ENCODE measurements at places on chromosomes 5 and 9.

- no peak for DNase-seq
These were observed 662 bp upstream of the DOLPP1 start for GRCh38 chr9:129080298-129080600.

DNA sequence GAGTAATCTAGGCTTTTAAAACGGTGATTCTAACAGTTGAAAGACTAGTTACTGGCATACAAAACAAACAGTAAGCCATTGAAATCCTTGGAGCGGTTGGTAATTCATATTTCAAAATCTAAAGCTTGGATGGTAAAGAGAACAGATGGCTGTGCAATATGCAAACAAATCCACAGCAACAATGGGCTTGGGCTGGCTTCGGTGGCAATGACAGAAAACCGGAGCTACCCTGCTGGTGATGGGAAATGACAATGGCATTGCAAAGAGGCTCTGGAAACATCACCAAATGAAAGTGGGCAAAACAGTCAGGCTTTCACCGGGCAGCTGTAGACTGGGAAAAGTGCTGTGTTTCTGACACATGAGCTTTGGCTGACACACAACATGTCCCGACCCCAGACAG lies 42.2 kb downstream of the MED27 start:
- DNase-seq: no peak

DNA sequence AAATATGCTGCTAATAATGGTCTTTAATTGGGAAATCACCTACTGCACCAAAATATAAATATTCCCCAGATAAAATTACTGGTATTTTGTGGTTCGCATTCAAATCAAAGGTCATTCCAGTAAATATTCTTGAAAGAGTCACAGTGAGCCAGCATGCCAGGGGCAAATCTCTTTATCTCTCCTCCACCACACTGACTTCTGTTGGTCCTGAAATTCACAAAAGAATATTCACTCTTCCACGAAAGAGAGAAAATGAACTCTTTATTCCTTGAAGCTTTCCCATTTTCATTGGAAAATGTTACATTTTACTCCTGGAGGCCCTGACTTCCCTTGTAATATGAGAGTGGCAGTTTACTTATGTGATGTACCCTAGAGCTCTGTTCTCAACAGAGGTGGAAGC lies 39.7 kb downstream of the ZNF366 start:
- DNase-seq: no peak

- DNase-seq: no peak
These were observed 33.8 kb downstream of the ITK start for GRCh38 chr5:157214415-157214814.

GRCh38 chr5:367358-368130 lies 46.0 kb downstream of the AHRR start:
- no peak for DNase-seq

GRCh38 chr5:159897786-159898393 lies 18.4 kb upstream of the ADRA1B start:
- DNase-seq: no peak

DNA sequence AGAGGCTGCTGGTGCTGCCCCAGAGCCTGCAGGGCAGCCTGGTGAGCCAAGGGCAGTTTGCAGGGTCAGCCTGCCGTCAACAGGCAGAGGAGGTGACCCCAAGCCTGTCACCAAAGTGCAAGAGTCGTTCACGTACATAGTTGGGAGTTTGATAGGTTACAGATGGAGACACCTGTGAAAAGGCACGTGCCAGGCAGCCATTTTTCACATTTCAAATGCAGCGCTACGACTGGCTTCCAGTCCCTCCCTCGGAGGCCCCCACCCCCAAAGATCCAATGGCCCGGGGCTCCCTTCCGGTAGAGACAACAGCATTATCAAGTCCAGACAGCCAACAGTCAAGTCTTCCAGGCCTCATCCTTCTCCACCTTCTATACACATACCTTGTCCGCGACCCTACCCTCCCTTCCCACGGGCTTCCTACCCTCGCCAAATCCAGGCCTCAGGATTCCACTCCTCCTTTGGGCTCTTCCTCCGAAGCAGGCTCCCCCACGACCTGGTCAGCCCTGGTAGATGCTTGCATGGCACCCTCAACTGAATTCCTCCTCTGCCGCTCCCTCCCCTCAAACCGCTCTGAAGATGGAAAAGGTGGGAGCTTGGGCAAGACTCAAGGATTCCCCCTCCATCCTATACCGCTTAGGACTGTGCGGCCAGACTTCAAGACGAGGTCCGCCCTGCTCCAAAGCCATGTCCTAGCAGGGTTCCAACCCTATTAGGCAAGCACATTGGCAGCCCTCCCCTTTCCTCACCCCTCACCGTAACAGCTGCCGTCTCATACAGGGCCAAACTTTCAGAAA lies 13.2 kb downstream of the HNRNPH1 start:
- DNase-seq: no peak

DNA sequence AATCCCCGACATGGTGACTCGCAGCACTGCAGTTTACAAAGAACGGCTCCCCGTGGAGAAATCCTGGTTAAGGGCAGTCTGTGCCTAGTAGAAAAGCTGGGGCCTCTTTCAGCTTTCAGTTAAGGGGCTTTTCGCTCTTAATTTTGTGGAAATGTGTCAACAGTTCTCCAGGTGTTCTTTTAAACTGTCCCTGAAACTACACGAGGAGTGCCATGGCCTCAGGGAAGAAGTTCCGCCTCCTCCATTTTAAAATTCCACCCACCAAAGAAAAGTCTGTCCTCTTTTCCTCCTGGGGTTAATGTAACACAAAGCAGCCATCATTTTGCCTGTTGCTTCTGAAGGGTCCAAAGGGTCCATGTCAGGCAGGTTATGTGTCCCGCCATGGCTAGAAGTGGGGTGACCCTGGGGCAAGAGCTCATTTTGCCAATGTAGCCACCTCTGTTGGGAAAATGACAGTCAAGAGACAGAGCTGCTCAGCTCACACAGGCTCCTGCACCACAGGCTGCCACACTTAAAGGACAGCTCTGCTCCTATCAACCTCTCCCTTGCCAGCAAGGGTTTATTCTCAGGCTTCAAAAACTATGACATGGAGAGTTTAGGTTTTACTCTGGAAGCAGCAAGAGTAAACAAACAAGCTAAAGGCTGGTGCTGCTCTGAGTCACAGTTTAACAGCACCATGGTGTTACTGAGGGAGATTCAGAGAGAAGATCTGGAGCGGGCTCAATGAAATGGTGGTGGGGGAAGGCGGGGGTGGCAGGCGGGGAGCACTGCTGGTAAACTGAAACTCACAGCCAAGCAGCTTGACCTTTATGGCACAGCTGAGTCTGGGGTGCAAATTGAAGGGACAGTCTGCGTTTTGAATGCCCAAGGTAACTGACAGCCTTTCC lies 3.2 kb downstream of the WHRN start:
- no peak for DNase-seq

Data from HS-27A (cell line).